Activated T-helper 2 cell treated with anti-CD3 and anti-CD28 coated beads, Interferon-gamma antibody, Interleukin-2, Interleukin-4, amounts not matched to agents 10 μg/mL and 5 μg/mL and 100 μg/mL, durations not matched to agents 14 hours and 24 hours and 36 hours (primary cell): ENCODE measurements at places on chromosomes 1 and 21.

- no peak for DNase-seq
Measured at GRCh38 chr1:7295946-7296345, 475.1 kb upstream of the VAMP3 start.

DNA sequence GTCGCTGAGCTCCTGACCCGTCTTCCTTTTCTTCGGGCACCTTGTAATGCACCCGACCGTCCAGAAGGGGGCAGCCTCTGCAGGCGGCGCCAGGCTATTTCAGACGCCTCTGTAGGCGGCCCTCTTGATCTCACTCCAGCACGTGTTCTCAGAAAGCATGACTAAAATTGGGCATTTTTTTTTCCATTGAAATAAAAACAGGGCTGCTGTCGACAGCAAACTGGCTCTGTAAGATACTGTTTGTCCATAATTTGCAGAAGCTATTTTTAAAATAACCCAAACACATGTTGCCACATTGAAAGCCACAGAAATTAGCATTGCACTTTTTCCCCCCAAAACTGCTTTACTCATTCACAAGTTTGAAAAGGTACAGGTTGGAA is 78.0 kb downstream of the STUM start:
- DNase-seq: peak; percentile 76

DNA sequence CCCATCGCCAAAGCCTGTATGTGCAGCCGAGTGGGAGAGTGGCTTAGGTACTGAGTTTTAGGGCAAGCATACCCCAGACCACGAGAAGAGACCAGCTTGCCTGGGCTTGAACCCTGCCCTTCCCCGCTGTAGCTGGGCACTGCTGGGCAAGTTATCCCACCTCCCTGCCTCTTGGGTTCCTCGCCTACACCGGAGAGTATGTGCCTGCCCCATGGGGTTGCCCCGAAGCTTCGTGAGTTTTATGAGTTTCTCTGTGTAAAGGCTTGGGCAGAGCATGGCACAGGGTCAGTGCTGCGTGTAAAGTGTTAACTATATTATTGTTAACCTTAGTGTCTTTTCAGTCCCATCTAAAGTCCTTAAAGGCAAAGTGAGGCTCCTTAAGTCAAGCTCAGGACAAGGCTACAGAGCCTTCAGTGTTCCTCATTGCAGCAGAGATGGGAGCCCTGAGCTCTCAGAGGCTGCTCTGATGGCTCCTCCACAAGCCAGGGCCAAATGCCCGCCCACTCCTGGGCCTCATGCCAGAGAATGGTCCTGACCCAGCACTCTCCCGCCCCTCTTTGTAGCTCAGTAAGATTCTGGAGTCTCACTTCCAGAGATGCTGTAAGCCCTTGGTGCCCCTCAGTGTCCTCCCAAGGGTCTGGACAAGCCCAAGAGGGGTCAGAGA is 37.0 kb upstream of the KCNA10 start:
- no peak for DNase-seq

GRCh38 chr1:15676688-15677661 is 7.1 kb upstream of the PLEKHM2 start:
- DNase-seq: no peak

DNA sequence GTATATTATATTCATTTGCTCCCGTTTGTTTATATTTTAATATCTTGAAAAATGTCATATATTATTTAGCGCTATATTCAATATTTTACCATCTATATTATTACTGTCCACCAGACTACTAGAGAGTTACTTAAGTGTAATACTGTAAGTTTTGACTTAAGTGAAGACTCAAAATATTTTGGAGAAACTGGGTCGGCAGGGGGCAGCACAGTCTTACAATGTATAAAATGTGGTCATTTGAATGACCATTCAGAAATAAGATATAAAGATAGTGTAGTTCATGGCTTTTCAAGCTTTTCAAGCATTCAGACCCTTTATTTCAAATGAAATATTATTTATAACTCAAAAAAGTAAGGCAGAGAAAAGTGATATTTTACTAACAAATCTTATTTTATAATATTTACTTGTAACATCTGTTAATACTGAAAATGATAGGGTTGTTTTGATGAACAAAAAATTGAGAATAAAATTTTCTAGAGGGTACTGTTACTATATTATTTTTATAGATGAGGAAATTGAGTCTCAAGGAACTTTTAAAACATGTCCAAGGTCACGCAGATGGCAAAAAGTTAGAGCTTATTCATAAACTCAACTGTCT is 89.0 kb upstream of the SERTAD4 start:
- DNase-seq: no peak

DNA sequence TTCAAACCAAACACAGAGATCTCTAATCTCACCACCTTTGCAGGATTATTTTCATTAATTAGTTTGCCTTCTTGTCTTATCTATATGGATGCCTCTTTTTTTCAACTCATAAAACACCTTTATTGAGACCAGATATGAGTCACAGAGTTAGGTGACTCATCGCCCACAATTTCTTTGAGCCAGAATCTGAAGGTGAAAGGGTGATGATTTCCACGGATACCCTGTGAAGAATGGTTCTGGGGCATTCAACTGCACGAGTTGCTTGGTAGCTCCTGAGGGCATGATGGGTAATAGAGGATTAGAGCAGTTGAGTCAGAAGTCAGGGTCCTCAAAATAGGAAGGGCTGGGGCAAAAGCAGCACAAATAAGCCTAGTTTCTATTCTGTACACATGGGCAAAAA is 128.2 kb downstream of the TBX19 start:
- peak; percentile 64 for DNase-seq

- no peak for DNase-seq
Measured at GRCh38 chr1:19708567-19709110, 44.0 kb downstream of the HTR6 start.

DNA sequence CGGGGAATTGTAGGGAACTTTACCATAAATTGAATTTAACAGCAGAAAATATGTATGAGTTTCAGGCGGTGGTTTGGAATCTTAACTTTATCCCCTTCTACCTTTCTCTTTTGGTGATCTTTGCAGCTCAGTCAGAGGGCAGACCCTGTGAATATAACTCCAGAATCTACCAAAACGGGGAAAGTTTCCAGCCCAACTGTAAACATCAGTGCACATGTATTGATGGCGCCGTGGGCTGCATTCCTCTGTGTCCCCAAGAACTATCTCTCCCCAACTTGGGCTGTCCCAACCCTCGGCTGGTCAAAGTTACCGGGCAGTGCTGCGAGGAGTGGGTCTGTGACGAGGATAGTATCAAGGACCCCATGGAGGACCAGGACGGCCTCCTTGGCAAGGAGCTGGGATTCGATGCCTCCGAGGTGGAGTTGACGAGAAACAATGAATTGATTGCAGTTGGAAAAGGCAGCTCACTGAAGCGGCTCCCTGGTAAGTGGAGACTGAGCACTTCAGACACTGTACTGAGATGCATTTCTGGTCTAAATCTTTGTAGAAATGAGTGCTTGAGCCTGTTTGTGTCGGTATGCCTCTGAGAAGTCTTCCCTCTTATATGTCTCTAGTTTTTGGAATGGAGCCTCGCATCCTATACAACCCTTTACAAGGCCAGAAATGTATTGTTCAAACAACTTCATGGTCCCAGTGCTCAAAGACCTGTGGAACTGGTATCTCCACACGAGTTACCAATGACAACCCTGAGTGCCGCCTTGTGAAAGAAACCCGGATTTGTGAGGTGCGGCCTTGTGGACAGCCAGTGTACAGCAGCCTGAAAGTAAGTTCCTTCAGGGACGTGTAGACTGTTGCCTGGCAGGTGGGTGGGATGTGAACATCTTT is 1.5 kb downstream of the CCN1 start:
- no peak for DNase-seq

- DNase-seq: no peak
Measured at GRCh38 chr1:65503427-65503826, 83.0 kb downstream of the LEPR start.

- no peak for DNase-seq
Measured at GRCh38 chr1:169563019-169563615, 23.2 kb downstream of the F5 start.

- no peak for DNase-seq
Measured at GRCh38 chr21:42799948-42800347, 79.4 kb downstream of the WDR4 start.

DNA sequence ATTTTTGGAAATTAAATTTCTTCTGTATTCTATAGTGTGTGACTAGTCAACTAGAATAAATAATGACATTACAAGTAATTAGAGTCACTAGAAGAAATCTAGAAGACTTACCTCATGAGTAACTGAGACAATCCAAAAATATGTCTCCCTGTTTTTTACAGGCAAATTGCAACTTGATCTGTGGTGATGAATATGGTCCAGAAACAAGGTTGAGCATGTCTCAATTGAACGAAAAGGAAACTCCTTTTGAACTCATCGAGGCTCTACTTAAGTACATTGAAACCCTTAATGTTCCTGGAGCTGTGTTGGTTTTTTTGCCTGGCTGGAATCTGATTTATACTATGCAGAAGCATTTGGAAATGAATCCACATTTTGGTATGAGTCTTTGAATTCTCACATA is 36.7 kb downstream of the DHX9 start:
- DNase-seq: no peak
